ENCODE measurements at places on chromosomes 2 and 18.

DNA sequence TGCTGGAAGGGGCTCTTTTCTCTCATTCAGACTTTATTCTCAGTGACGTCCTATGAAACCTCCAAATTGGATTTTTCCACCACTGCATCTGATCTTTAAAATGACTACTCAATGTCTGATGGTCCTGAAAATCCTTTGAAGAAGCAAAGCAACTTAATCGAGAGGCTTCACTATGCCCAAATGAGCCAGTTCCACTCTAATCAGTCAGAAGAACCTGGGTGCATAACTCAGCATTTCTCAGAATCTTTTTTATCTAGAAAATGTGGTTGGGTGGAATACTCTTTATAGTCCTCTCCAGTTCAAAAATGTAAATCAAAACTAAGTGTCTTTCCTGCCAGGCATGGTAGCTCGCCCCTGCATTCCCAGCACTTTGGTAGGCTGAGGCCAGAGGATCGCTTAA is 60.7 kb downstream of the PRELID3A start:
- no peak for DNase-seq

DNA sequence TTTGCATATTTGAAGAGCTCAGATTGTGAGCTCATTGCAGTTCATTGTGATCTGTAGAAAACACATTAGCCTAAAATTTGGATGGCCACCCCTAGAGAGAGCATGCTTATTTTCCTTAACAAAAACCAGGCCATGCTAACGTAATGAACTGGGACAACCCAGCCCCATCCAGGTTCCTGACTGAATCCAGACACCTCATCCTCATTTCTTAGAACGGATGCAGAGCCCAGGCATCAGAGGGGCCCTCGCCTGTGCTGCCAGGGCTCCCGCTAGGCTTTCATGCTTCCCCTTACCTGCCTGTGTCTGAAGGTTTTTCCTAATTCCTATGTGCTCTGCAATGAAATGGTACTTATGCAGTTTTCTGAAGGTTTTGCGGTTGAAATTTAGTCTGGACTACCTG is 171.1 kb downstream of the CCDC102B start:
- no peak for DNase-seq

GRCh38 chr18:22705328-22705727 is 227.8 kb upstream of the RBBP8 start:
- peak; percentile 73 for DNase-seq

GRCh38 chr2:43406651-43407279 is 180.4 kb upstream of the ZFP36L2 start:
- DNase-seq, result no peak

DNA sequence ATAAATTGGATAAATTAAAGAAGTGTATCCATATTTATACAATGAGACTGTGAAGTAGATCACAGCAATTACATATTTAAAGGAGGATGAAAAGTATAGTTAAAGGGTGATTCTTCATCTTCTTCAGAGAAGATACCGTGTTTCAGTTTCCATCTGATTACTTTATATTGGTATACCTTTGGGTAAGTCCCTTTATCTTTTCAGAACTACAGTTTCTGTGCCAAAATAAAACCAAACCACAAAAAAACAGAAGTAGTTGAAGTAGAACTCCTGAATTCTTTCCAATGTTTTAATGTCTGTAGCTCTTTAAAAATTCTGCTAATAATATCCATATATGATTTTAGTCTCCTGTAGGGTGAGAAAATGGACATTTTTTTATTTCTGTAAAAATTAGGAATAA is 231.2 kb upstream of the LINC00305 start:
- DNase-seq, result no peak

DNA sequence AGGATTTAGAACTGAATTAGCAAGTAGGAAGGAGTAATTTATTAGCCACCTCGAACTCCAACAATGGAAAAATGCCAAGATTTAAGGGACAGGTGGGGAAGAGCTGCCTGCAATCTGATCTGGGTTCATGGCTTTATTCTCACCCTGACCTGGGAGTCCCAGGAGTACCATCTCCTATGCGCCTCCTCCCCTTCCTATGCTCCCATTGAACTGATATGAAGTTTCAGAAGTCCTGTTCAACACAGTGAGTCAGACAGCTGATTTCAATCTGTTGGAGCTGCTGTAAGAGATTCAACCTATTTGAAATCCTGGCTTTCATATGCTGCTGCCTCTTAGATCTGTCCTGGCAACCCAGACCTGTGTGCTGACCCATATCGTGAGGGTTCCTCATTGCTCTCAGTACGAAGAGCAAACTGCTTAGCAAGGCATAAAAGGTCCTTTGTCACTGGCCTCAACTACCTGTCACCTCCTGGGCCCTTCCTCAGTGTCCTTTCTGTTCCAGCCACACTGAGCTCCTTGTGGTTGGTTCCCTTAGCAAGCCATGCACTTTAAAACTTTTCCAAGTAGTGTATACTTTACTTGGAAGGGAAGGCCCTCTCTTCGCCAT is 15.9 kb upstream of the CD28 start:
- DNase-seq, result no peak

- no peak for DNase-seq
Measured at GRCh38 chr18:32770054-32770665, 2.7 kb downstream of the KLHL14 start.

GRCh38 chr2:117618607-117619006 is 195.9 kb upstream of the DDX18 start:
- DNase-seq, result no peak

GRCh38 chr2:62313449-62314227 is 117.7 kb downstream of the B3GNT2 start:
- no peak for DNase-seq

DNA sequence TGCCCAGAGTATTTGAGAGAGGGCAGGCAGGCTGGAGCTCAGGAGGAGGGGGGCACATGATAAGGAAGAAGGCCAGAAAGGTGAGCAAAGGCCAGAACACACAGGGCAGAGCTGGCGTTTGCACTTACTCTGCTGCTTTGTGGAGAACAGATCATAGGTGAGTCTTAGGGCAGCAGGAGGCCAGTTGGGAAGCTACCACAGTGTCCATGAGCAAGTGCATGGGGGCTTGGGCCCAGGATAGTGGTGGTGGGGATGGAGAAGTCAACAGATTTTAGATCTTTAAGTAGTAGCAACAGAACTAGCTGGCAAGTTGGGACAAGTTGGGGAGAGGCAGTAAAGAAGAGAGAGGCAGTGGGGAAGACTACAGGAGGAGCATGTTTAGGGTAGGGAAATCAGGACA is 168.0 kb downstream of the ANTXR1 start:
- no peak for DNase-seq

- DNase-seq, result no peak
Measured at GRCh38 chr2:198591586-198591985, 787.2 kb downstream of the PLCL1 start.

Measured in EL (cell line).